Stimulated activated CD4-positive, alpha-beta T cell treated with anti-CD3 and anti-CD28 coated beads, Interleukin-2, amount 100 ng/mL, for 24 hours (primary cell): ENCODE measurements at places on chromosomes 1 and 21.

- DNase-seq = no peak
These were observed 35.5 kb upstream of the VANGL1 start for GRCh38 chr1:115606305-115606704.

DNA sequence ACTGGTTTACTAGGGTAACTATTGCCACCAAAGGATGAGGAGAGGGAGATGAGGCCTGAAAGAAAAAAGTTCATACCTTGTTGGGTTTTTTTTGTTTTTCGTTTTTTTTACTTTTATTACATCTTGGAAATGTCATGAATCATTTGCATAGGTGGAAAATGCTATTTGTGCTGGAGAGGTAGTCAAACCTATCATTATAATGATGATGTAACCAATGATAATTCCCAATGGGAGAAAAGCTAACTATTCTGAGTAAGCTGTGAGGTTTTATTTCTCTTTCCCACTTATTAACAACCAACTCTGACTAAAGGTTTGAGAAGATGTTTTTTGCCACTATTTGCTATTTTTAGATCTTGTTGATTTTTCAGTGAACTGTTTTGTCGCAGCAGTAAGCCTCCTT lies 29.0 kb downstream of the SH3GLB1 start:
- DNase-seq = no peak

DNA sequence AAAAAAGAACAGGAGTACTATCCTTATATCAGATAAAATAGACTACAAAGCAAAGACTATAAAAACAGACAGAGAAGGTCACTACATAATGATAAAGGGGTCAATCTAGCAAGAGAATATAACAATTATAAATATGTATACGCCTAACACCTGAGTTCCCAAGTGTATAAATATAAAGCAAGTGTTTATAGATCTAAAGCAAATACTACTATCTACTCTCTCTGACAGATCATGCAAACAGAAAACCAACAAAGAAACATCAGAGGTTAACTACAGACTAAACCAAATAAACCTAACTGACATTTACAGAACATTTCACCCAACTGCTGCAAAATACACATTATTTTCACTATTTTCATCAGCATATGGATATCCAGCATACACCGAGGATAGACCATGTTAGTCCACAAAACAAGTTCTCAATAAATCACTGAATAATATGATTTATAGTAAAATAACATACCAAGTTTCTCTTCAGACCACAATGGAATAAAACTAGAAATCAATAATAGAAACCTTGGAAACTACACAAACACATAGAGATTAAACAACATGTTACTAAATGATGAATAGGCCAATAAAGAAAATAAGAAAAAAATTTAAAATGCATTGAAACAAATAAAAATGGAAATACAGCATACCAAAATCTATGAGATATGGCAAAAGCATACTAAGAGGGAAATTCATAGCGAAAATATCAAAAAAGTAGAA lies 22.7 kb downstream of the UCHL5 start:
- no peak for DNase-seq

DNA sequence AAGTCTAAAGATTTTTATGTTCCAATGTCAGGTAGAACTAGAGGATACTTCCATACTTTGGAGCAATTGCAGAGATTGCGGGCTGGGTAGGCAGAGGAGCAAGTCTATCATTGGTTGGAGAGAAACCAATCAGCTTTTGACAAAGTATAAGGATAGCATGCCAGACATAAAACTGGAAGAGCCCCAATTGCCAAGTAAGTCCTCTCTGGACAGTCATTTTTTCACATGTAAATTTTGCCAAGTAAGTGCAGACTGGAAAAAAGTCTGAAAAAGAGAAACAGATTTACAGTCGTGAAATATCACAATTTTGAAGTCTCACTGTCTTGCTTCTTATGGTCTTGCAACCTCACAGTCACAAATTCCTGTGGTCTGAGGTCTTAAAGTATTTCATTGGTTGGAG lies 131.4 kb upstream of the C21orf91 start:
- no peak for DNase-seq

DNA sequence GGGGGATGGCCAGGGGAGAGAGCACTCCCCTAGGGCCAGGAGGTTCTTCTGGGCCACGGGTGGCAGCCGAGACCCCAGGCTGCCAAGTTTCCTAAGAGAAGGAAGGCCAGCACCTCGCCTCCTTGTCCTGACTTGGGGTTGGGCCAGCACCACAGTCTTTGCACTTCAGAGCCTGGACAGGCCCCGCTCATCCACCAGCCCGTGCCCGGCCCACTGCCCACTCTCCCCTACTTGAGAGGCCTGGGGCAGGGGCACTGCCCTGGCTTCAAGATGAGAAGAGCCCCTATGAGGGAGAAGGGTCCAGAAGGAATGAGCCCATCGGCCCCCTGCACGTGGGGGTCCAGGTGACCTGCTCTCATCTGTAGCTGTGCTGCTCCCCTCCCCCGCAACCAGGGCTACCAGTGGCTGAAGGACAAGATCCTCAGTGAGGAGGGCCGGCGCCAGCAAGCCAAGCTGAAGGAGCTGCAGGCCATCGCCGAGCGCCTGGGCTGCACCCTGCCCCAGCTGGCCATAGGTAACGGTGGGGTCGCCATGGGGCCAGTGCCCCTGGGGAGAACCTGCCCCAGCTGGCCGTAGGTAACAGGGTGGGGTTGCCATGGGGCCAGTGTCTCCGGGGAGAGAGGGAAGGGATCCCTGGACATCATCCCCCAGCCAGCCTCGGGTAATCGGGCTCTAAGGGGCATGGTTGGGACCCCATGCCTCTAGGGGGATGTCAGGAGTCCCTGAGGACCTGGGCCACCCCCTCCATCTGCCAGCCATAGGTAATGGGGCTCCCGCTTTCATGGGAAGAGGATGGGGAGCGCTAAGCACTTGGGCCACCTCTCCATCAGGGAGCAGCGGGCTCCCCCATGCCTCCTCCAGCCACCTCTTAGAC lies 50.8 kb downstream of the KCNAB2 start:
- DNase-seq = peak; percentile 3

DNA sequence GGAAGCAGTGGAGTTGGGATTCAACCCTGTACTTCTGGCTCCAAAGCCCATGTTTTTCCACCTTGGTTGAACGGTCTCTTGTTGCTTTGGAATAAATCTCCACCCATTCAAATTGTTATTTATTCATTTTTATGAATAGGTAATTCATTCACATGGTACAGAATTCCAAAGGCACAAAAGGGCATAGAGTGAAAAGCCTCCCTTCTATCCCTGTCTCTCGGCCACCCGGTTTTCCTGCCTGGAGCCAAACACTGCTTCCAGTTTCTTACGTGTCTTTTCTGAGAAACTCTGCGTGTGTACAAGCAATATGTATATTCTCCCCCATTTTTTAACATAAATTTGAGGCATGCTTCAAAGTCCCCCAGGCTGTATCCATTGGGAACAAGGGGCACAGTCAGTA lies 3.9 kb downstream of the EXTL1 start:
- no peak for DNase-seq

GRCh38 chr1:173986951-173987350 lies 35.2 kb downstream of the RC3H1 start:
- no peak for DNase-seq

- DNase-seq = no peak
These were observed 163.9 kb downstream of the ST6GALNAC5 start for GRCh38 chr1:77031106-77031662.

DNA sequence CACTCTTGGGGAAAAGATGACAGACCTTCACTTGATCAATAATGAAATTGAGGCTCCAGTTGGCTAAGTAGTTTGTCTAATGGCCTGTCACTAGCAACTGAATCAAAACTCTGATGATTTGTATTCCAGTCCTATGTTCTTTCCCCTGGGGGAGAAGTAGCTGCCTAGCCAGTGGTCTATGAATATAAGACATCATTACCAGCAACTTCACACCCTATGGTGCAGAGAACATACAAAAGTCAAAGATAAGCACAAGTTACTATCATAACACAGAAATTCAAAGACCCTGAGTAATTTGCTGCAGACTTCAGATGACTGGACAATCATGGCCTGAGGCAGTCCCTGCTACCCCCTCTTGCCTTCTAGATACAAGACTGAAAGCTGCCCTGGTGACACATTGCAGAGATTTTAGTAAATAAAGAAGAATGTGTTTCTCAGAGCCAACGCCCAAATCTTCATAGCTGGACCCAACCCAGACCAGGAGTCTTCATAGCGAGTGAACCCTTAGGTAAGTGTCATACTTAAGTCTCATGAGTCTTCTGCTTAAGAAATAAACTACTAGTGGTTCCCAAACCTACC lies 993 bp downstream of the PDZK1 start:
- DNase-seq = no peak

GRCh38 chr1:94925561-94926125 lies 1.3 kb downstream of the CNN3 start:
- no peak for DNase-seq

GRCh38 chr1:54053745-54054437 lies 483 bp downstream of the TCEANC2 start:
- no peak for DNase-seq

DNA sequence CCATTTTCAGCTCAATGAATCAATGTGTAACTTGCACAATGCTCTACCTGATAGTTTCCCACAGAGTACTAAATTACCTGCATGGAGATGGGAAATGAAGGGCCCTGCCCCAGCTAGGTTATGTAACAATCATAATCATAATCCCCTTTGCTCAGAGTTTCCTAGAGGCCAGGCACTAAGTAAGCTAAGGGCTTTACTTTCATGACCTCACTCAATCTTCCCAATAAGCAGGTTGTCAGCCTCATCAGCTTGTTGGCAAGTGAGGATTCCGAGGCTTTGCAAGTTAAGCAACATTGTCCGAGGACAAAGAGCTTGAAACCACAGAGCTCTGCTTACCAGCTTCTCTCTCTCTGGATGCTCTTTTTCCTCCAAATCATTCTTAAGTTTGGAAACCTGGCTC lies 64.1 kb upstream of the NTPCR start:
- no peak for DNase-seq

- no peak for DNase-seq
These were observed 126.9 kb downstream of the MATN1 start for GRCh38 chr1:30596470-30596869.

DNA sequence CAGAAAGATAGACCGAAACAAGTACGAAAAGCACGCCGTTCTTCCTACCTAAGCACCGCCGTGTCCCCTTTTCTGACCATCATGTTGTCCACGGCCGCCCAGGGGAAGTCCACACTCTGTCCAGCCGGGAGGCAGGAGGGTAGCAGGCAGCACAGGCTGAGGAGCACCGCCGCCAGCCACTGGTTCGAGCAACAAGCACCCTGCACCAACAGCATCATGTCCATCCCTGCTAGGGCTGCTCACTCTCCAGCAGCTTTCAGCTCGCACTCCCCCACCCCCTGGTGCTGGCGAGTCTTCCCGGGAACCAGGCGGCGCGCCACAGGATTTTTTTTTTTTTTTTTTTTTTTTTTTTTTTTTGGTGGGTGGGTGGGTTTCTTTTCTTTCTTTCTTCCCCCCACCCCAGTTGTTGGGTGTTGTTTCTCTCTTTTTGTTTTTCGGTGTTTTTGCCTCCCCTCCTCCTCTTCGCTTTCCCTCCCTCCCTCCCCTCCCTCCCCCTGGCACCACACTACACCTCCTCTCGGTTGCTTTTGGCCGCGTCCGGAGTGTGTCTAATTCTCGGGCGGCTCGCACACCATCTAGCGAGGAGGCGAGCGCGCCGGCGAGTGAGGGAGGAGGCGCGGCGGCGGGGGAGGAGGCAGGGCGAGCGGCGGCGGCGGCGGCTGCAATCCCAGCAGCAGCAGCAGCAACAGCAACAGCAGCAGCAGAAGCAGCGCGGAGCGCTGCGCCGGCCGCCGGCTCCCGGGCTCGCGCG lies at the start of gene NEGR1:
TSS of gene NEGR1 (minus strand) at position 269 of the 751 bp plus-strand sequence.
- peak; percentile 41 for DNase-seq

DNA sequence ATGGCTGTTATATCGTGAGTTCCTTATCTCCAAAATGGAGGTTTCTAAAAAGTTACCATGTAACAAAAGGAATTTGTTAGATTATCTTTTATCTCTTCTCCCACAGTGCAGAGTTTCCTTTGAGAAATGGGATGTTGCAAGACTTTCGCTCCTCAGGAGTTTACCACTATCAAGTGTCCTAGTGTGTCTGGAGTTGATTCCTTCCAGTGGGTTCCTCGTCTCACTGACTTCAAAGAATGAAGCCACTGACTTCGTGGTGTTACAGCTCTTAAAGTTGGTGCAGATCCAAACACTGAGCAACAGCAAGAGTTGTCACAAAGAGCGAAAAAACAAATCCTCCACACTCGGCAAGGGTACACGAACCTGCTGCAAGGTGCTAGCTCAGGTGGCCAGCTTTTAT lies 37.0 kb downstream of the SPAG17 start:
- no peak for DNase-seq

- DNase-seq = peak; percentile 50
These were observed 54.9 kb downstream of the DMRTA2 start for GRCh38 chr1:50368179-50369007.

DNA sequence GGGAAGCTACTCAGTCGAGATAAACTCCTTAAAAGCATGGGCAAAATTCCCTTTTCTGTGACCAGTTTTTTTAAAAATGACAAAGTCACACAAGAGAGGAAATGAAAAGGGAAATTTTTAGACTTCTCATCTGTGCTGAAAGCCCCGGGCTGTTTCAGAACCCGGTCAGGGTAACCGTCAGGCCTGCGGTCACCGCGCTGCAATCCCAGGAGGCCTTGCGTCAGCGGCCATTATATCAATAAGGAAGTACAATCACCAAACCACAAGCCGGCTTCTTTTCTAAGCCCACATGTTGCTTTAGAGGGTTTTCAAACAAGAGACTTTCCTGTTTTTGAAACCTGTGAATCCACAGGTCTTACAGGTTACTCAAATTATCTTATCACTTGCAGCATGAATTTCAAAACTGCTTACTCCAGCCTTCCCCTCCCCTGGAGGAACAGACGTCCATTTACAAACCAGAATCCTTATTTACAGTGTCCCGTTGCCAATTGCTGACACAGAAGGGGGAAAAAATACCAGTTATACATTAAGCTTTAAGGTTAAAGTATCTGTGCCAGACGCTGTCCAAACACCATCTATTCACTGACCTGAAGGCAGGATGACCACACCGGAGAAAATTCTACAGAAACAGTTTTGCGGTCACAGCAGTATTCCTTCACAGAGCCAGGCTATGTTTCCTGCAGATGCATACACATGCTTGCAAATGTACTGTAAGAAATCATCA lies 165.3 kb downstream of the TOMM20 start:
- DNase-seq = peak; percentile 90

DNA sequence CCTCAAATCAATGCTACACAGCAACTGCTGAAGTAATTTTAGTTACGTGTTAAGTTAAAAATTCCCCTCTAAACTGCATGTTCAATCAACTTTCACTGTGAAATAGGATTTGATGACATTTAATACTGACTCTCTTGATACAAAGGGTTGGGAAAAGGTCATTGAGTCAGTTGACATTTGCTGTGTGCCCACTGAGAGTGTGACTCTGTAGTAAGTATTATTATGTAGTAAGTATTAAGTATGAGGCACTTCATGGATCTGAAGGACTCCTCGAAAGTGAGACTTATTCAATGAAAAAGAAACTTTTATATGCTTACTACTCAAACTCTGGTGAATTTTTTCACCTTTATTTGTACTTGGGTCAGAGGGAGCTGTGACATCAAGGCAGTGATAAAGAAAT lies 83.1 kb upstream of the S1PR1 start:
- DNase-seq = no peak

GRCh38 chr1:178066908-178067614 lies 26.8 kb upstream of the RASAL2 start:
- DNase-seq = no peak

GRCh38 chr1:156002188-156002911 lies 18.4 kb downstream of the SSR2 start:
- no peak for DNase-seq

- DNase-seq = no peak
These were observed 22.2 kb downstream of the SGIP1 start for GRCh38 chr1:66556161-66556611.
